SJSA1 (cell line): ENCODE measurements at places on chromosomes 5 and 9.

- no peak for DNase-seq
Measured at GRCh38 chr9:23551311-23551721, 274.7 kb downstream of the ELAVL2 start.

DNA sequence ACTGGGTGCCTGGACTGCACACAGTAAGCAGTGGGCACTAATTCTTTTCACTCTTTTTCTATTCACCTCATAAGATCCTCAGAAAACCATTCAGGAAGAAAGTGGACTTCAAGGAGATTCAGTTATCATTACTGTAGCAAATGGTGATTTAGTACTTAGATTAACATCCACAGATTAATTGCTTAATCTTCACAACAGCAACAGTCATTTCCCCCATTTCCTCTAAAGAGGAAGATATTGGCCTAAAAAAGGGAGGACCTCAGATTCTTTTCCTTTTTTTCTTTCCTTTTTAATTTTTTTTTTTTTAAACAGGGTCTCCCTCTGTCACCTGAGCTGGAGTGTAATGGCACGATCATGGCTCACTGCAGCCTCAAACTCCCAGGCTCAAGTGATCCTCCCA lies 64.4 kb downstream of the AUH start:
- no peak for DNase-seq

- DNase-seq = no peak
Measured at GRCh38 chr5:143121135-143121475, 282.4 kb downstream of the NR3C1 start.

DNA sequence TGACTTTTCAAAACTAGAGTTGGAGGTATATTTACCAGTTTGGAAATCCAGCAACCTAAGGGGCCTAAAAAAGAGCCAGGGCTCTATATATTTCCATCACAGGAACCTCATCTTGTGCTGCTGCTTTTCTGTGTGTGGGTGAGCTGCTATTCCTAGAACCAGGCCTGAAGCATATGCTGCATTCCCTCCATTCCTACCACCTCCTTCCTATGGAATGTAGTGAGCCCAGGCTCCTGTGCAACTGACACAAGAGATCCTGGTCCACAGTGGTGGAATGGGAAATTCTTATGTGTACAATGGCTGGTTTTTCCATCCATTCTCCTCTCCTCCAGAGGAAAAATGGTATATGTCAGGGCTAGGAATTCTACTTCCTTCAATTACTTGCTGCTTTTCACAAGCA lies 39.1 kb downstream of the SPEF2 start:
- DNase-seq = no peak

DNA sequence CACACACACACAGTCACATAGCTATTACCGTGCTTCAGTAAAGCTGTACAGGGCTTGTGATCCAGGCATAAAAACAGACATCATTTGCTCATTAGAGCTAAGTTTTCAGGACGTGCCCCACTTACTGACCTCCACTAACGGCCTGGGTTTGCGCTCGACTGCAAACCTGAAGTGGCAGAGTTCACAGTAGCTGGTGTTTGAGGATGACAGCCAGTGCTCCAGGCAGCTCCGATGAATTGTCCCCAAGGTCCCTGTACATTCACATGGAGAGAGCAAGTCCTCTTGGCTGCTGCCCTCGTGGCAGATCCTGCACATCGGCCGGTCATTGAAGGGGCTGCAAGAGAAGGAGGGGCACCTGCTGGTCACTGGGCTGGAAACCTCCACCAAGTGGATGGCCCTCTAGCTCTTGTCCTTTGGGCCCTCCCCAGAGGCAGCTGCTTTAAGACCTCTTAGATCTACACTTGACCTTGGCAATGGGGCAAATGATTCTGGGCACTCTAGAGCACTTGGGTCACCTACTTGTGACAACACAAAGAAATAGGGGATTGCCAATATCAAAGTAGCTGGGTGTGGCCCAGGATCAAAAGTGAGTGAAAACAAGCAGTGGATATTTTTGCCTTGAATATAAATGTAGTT lies 115.4 kb downstream of the MARCHF3 start:
- DNase-seq = no peak

DNA sequence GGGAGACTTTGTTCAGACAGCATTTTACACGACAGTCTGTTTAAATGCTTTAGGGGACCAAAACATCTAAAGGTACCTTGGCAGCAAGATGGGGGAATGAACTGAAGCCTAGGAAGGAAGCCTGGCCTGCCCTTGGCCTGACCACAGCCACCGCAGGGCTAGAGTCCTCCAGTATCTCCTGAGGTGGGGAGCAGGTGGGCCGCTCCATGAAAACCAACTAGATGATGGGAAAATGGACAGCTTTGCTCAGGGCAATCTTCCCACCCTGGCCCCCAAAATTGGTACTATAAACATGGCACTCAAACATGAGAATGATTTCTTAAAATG lies 153.3 kb downstream of the AUH start:
- DNase-seq = no peak
